ENCODE measurements at places on chromosomes 2 and 18.
A peak's percentile ranks its signal among the peaks of the same experiment; 100 is the strongest.

DNA sequence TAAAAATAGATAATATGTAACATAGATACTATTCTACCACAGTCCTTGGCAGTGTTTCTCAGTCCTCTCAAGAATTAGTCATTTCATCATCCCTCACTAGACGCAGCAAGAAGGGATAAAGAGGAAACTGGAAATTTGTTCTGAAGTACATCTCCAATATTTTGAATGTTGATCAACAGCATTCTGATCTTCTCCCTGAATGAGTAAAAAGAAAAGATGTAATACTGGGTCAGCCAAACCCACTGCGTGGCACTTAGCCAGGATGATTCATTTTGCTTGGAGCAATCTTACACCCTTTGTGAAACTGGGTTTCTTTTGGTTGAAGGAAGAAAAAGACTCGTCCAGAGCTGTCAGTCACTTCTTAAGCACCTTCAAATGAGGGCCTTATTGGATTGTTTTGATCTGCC, 54.1 kb downstream of the TAF1B start:
- DNase-seq: peak; percentile 87

DNA sequence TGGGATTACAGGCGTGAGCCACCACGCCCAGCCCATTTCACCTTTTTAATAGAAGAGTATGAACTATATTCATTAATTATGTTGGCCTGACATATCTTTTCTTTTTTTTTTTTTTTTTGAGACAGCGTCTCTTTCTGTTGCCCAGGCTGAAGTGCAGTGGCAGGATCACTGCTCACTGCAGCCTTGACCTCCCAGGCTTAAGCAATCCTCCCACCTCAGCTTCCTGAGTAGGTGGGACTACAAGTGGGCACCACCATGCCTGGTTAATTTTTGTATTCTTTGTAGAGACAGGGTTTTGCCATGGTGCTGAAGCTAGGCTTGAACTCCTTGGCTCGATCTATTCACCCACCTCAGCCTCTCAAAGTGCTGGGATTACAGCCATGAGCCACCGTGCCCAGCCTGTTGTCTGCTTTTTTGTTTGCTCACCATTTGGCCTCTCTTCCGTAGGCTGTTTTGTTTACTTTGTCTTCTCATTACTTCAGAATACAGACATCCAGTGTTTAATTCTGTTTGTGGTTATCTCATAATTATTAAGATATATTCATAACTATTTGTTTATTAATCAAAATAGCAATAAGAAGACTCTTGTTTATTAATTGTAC, 16.3 kb upstream of the CDH2 start:
- DNase-seq: no peak

DNA sequence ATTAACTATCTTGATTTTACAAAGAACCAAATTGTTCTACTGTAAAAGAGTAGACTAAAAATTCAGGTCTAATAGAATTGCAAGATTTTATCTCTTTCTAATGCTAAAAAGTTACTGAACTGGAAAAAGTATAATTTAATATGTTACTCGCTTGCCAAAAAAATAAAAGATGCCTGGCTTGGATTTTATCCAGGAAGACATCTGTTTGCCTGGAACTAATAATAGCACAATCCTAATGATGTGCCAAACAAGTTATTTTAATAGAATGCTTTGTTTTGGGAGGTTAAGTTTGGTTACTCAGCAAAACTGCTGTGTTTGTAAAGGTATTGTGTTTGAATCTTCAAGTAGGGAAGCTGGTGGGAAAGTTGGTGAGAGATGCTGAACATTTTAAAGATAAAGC, 19.4 kb upstream of the ZSWIM2 start:
- DNase-seq: no peak

GRCh38 chr2:100135415-100135814, 7.0 kb downstream of the AFF3 start:
- DNase-seq: no peak

DNA sequence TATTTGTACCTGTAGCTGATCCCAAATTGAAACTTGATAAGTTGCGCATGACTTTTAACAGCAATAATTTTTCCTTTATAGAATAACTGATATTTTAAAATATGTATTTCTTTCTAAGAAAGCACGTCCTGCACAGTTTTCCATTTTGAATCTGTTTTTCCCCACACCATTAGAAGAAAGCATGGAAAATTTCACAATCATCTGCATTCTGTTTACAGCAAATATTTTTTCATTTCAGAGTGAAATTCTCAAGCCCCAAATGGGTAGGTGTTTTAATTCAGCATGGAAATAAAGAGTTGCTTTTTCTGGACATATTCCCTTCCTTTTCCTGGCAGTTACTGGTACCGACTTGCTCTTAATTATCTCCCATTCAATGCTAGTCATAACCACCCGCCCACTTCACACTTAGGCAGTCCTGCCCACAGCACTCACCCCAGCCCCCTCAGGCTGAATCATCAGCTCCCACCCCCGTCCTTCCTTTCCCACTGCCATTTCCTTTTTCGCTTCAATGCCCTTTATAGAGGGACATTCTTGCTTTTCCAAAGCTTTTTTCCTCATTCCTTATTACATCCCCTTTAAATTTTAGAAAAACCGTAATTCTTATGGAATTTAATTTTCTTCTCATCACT, 89.2 kb upstream of the GLS start:
- DNase-seq: peak; percentile 57

- DNase-seq: no peak
Measured at GRCh38 chr18:39862341-39862740, 2092.7 kb upstream of the PIK3C3 start.

- DNase-seq: no peak
Measured at GRCh38 chr18:72339976-72340375, 204.2 kb downstream of the CBLN2 start.

GRCh38 chr2:173860566-173860965, 104.6 kb downstream of the SP3 start:
- no peak for DNase-seq

DNA sequence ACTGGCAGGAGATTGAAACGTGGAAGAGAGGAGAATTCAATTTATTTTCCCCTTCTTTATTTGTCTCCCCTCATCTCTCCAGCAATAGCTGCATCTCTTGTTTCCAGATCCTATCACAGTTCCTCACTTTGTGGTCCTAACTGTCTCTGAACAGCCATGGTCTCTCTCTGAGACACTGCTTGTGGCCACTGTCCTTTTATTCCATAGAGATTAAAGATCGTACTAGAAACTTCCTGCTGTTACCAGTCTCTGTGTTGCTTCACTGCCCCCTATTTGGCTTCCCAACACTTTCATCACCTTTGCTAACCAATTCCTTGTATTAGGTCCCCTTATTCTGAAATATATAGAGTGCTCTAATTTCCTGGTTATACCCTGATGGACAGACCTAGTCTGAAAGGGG, 48.9 kb upstream of the CAVIN2 start:
- no peak for DNase-seq

DNA sequence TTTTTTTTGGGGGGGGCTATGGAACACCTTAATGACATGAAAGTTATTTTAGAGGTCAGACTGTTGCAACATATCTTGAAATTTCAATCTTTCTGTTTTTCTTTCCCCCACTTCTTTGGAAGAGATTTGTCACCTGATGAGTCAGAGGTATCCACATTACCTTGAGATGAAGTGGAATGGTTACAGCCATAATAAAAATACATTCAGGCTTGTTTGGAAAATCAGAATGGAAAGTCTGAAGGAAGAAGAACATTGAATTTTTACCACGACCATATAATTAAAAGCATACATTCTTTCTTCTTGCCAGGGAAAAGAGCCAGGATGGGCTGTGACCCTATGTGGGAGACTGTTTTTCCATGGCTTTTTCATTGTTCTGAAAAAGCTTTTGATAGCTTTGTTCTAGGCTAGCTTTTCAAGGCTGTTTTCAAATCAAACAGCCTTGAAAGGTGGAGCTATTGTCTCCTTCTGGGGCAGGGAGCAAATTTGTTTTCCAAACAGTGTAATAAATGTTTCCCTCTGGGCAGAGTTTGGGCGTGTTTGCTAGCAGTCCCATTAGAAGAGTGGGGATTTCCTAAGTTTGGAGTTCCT, 2.3 kb upstream of the GTF3C3 start:
- no peak for DNase-seq

DNA sequence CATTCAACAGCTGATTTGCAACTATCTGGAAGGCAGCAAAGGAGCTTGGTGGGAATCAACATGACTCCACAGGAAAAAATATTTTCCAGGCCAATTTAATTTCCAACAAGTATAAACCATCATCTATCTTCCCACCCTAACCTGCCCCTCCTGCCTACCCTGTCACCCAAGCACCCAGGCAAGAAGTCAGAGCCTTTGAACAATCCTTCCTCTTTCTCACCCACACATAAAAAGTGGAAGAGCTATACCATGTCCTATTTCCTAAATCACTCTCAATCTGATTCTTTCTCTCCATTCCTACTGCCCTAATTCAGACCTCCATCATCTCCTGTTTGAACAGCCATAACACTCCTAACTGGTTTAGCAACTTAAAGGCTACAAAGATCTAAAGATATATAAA, 12.7 kb downstream of the SPIRE1 start:
- DNase-seq: no peak

DNA sequence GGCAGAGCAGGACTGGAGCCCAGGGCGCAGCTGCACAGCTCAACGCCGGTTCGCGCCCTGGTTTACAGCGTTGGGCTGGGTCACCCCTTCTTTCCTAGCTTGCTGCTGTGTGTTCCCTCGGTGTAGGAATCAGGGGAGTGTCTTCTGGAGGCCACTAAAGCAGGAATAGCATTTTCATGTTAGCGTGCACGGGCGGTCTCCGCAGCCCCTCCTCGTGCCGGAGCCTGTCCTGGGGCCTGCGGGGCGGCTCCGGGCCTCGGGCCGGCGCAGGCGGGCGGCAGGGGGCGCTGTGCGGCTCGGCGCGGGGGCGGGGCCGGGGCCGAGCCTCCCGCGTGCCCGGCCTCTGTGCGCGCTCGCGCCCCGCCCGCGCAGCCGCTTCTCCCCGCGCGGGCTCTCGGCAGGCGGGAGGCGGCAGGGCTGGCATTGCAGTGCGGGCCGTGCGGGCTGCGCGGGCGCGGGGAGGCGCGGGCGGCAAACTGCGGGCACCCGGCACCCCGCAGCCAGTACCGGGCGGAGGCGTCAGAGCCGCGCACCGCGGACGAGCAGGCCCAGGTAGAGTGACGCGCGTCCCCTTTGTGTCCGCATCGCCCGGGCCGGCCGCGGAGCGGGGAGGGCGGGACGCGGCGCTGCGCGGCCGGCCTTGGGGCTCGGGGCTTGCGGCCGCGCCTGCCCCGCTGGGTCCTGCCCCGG, at the start of gene RNF144A:
Gene RNF144A, plus strand, starts transcription at position 342 of the 690 bp plus-strand sequence. CDS start 79,515 bp downstream, outside the sequence.
- peak; percentile 76 for DNase-seq

GRCh38 chr18:79851489-79851888, 53.8 kb downstream of the KCNG2 start:
- DNase-seq: no peak

GRCh38 chr18:27136208-27136535, 48.9 kb downstream of the CHST9 start:
- no peak for DNase-seq

DNA sequence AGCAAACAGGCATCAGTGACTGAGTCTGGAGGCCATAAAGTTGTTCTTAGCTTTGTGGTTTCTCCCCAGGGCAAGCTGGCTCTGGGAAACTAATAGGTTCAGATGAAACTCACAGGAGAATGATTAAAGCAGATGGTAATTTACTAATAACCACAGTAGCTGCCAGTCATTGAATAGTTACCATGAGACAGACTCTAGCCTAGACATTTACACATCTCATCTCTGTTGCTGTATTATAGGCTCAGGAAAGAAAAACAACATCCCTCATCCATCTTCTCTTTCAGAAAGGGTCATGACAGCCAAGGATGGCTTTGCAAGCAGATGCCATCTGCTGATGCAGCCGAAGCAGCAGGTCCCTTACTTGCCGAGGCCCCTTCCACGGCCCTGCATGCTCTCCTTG, 314.0 kb upstream of the ID2 start:
- no peak for DNase-seq

Measured in activated CD4-positive, alpha-beta T cell treated with anti-CD3 and anti-CD28 coated beads for 48 hours (primary cell).